ENCODE measurements at places on chromosomes 13 and 19.

DNA sequence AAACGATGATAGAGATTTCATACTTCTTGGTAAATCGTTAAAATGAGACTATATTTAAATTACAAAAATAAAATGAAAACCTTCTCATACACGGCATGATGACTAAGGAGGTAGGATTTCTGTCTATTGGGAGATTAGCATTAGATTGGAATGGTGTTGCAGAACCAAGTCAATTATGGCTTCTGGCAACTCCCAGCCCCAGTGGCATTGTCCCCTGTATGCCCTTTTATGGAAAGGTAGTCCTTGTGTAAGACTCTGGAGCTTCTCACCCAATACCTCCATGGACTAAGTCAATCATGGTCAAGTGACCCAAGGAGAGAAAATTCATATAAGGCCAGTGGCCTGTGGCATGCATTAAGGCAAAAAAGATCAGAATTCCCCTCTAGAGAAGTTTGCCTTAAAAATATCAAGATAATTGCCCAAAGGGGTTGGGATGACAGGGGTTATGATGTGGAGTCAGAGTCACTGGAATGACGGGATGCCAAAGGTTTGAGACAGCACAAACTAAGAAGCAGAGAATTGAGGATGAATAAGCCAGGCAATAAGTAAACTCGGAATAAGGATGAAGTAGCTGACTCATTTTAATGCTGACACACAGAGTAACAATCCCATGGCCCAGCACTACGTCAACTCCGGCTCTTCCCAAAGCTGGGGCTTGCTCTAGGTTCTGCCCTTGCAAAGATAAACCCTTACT is 57.8 kb upstream of the POSTN start:
- DNase-seq = peak; percentile 99

DNA sequence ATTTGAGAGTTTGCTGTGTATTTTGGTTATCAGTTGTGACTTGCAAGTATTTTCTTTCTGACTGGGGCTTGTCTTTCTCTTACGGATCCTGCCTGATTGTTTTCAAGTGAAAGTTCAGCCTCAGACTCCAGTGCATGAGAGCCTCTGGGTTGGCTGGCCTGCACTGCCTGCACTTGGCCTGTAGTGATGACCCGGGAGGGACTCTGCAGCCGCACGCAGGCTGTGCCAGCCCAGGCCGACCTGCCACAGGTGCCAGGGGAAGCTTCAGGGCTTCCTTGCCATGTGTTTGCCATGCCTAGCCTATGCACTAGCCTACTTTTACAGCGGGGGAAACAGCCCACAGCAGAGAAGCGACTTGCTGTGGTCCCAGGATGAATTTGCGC is 77.0 kb downstream of the KDM4B start:
- no peak for DNase-seq

GRCh38 chr19:18897094-18898029 is 1.4 kb upstream of the CERS1 start:
- DNase-seq = no peak

DNA sequence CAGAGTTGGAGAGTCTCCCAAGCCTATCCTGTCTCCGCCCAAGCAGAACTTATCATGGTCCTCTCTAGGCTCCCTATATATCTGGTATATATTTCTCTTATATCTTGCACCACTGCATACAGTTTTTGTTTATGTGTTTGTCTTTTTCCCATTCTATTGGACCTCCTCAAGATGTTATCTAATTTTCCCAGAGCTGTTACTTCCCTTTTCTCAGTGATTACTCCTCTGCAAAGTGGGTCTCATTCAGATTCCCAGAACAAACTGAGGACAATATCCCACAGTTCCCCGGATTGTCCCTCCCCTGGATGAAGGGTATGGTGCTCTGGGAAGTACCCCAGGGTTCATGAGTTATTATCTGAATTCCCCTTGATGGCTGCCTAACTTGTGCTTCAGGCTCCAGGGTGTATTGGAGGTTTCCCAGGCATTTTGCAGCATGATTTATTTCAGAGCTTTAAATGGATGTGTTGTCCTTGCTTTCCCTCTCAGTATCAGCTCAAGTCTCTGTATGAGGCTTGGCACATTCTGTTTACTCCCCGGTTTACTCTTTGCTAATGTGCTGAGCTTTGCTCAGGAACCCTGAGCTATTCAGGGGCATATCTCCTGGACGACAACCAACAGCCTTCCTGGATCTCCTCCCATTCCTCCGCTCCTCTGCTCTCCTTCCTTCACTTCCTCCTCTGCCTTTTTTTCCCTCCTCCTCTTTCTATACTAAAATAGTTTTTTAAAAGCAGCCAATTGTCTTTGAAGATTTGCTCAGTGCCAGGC is 329.3 kb downstream of the SPRY2 start:
- no peak for DNase-seq

DNA sequence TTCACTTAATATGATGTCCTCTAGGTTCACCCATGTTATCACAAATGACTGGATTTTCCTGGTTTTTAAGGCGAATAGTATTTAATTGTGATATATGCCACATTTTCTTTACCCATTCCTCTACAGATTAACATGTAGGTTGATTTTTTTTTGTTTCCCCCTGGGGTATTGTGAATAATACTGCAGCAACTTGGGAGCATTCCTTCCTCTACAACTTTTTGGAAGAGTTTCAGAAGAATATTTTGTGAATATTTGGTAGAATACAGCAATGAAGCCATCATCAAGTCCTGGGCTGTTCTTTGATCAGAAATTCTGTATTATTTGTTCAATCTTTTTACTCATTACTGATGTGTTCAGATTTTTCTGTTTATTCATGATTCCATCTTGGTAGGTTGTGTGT is 5.6 kb upstream of the ZNF331 start:
- no peak for DNase-seq

Data from fibroblast of mammary gland (primary cell).